ENCODE measurements at places on chromosomes 7 and 10. TPM values are rescaled to one million over a fixed set of nuclear protein-coding genes. Genes with fewer than 3 reads are reported as not detected.

SAMD9 gene
- total RNA-seq: 0.84 TPM

FGFBP3 gene
- 0.44 TPM for total RNA-seq

XRCC2 gene
- total RNA-seq: 0.16 TPM

CCL24 gene
- not detected for total RNA-seq

FGFR2 gene
- total RNA-seq: not detected

SORCS1 gene
- 0.22 TPM for total RNA-seq

GRIFIN gene
- not detected for total RNA-seq

WDR86 gene
- not detected for total RNA-seq

MYO3A gene
- total RNA-seq: not detected

LRRC72 gene
- total RNA-seq: not detected

AKR1C8 gene
- total RNA-seq: not detected

GBX1 gene
- 1.9 TPM for total RNA-seq

SPDYE5 gene
- total RNA-seq: not detected

GSDME gene
- 32.1 TPM for total RNA-seq

NPY4R2 gene
- total RNA-seq: not detected

CUZD1 gene
- 0.19 TPM for total RNA-seq

CFAP58 gene
- 0.21 TPM for total RNA-seq

OLAH gene
- total RNA-seq: not detected

CRPPA gene
- 2.2 TPM for total RNA-seq

TMEM229A gene
- not detected for total RNA-seq

UCN3 gene
- not detected for total RNA-seq

LRIT2 gene
- not detected for total RNA-seq

IGFBP3 gene
- 38.0 TPM for total RNA-seq

GDF2 gene
- not detected for total RNA-seq

PKD1L1 gene
- total RNA-seq: 1.0 TPM

C7orf57 gene
- not detected for total RNA-seq

HSPB1 gene
- 2,972 TPM for total RNA-seq

WNT2 gene
- not detected for total RNA-seq

VGF gene
- total RNA-seq: not detected

SEMA3C gene
- total RNA-seq: 63.1 TPM

PAPSS2 gene
- 11.0 TPM for total RNA-seq

ARHGEF5 gene
- 0.30 TPM for total RNA-seq

GLCCI1 gene
- total RNA-seq: 8.0 TPM

MRPS24 gene
- total RNA-seq: 173 TPM

FAM241B gene
- total RNA-seq: 6.2 TPM
